ENCODE measurements at places on chromosomes 3 and 15. TPM values are rescaled to one million over a fixed set of nuclear protein-coding genes. Genes with fewer than 3 reads are reported as not detected.

The CSK gene
- total RNA-seq: 63.3 TPM

The CAMK2N2 gene
- 1.4 TPM for total RNA-seq

The CD200R1L gene
- 0.05 TPM for total RNA-seq

The CCR3 gene
- total RNA-seq: not detected

The AGBL1 gene
- total RNA-seq: not detected

The TM4SF4 gene
- total RNA-seq: 30.7 TPM

The EIF4A2 gene
- 126 TPM for total RNA-seq

The DCBLD2 gene
- 259 TPM for total RNA-seq

Measured in A549 treated with AZD2906 at 1 μM for 4 hours (cell line).